ENCODE measurements at places on chromosomes 11 and 22. TPM values are rescaled to one million over a fixed set of nuclear protein-coding genes. Genes with fewer than 3 reads are reported as not detected.

The RAC2 gene
- 1.2 TPM for total RNA-seq

The KDM4E gene
- 0.16 TPM for total RNA-seq

The ELFN2 gene
- total RNA-seq = 5.7 TPM

The BEST1 gene
- total RNA-seq = 21.0 TPM

The ZNF280B gene
- 51.2 TPM for total RNA-seq

The LBHD1 gene
- total RNA-seq = 8.2 TPM

The BRMS1 gene
- total RNA-seq = 55.5 TPM

The FGF4 gene
- total RNA-seq = 0.87 TPM

DNA sequence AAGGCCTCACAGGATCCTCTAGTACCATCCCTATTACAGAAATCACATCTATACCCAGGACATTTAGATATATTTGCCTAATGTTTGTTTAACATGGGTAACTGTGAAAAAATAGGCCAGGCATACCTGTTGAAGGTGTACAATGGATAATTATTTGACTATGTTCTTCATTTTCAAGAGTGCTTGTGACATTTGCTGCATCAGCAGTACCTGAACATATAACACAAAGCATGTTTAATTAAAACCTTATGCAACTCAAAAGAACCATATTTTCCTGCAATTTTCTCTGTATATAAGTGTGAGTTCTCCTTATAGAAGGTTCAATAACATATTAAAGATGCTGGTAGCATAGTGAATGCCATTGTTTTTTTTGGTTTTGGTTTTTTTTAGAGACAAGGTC lies 8.5 kb upstream of the CCDC34 start:
- no peak overlapping the region for H3K4me3 ChIP-seq
- H3K36me3 ChIP-seq = no peaks in the 10 kb centered on the region
- H3K27me3 ChIP-seq = no peaks in the 10 kb centered on the region

- DNase-seq = no peak
- H3K36me3 ChIP-seq = no peaks in the 10 kb centered on the region
- H3K27me3 ChIP-seq = no peaks in the 10 kb centered on the region
- H3K4me3 ChIP-seq = no peak overlapping the region
- H3K27ac ChIP-seq = no peak overlapping the region
Observed at GRCh38 chr11:6414874-6415328, 4.0 kb downstream of the APBB1 start.

- no peaks in the 10 kb centered on the region for H3K4me1 ChIP-seq
- no peak overlapping the region for H3K4me3 ChIP-seq
- DNase-seq = no peak
- H3K27ac ChIP-seq = no peak overlapping the region
- H3K27me3 ChIP-seq = no peaks in the 10 kb centered on the region
Observed at GRCh38 chr22:37105154-37105553, 4.4 kb downstream of the TMPRSS6 start.

DNA sequence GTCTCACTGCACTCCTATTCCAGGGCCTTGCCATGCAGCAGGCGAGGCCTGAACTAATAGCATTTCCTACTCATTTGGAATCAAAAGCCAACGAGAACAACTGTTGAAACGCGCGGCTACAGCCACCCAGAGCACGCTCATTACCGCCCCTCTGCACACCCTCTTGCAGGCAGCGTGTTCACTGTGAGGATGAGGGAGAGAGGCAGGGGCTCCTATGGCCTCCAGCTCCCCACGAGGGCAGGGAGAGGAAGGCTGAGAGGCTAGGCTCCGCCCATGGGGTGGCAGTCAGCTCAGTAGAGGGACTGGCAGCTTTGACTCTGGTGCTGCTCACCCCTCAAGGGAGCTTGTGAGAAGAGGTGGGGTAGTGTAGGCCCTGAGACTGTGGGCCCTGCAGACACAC lies 26.2 kb downstream of the LMO1 start:
- H3K27ac ChIP-seq = no peak overlapping the region
- no peak overlapping the region for H3K4me3 ChIP-seq
- H3K36me3 ChIP-seq = no peaks in the 10 kb centered on the region
- no peaks in the 10 kb centered on the region for H3K27me3 ChIP-seq
- H3K4me1 ChIP-seq = peaks cover 2% of the 10 kb centered on the region

- no peaks in the 10 kb centered on the region for H3K27me3 ChIP-seq
- H3K27ac ChIP-seq = no peak overlapping the region
- H3K4me3 ChIP-seq = no peak overlapping the region
- peak; percentile 70 for DNase-seq
- H3K36me3 ChIP-seq = no peaks in the 10 kb centered on the region
Observed at GRCh38 chr11:19938169-19938856, 222.0 kb downstream of the DBX1 start.

DNA sequence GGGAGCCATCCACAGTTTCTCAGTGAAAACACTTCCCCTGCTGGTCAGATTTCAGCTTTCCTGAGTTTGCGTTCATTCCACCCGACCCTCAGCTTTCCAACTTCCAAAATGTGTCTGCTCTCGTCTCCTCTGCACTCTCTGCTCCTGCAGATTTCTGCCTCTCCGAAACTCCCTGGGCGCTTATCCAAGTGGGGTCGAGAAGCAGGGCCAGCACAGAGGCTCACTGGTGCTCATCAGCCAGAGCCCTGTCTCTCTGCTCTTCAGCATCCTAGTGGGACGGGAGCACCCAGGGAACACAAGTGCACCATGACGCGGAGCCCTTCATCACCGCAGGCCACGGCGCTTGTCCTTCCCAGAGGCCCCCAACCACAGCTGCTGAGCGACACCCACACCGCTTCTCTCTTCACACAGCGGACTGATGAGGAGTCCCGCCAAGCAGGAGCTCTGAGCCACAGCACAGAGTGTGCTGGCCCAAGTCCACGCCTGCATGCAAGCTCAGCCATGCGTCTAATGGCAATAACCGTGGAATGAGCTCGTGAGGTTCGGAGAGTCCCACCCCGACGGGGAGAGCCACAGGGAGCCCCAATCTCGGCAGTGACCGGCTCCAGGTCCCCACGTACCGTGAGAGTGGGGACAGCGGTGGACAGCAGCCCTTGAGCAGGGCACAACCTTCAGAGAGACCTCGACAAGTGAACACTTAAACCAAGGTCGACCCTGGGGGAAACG lies 27.9 kb upstream of the MOB2 start:
- peaks cover 25% of the 10 kb centered on the region for H3K4me1 ChIP-seq
- H3K27ac ChIP-seq = no peak overlapping the region
- no peak overlapping the region for H3K4me3 ChIP-seq
- no peaks in the 10 kb centered on the region for H3K27me3 ChIP-seq
- DNase-seq = peak; percentile 77

GRCh38 chr11:35141071-35141470 lies 2.1 kb downstream of the CD44 start:
- no peaks in the 10 kb centered on the region for H3K36me3 ChIP-seq
- no peaks in the 10 kb centered on the region for H3K27me3 ChIP-seq
- H3K27ac ChIP-seq = no peak overlapping the region
- no peak for DNase-seq
- no peaks in the 10 kb centered on the region for H3K4me1 ChIP-seq

- H3K36me3 ChIP-seq = no peaks in the 10 kb centered on the region
- H3K27me3 ChIP-seq = no peaks in the 10 kb centered on the region
- no peaks in the 10 kb centered on the region for H3K4me1 ChIP-seq
- peak; percentile 13 for DNase-seq
Observed at GRCh38 chr22:49247194-49247924, 580.3 kb downstream of the BRD1 start.

- no peaks in the 10 kb centered on the region for H3K27me3 ChIP-seq
- H3K4me1 ChIP-seq = no peaks in the 10 kb centered on the region
- DNase-seq = no peak
- no peak overlapping the region for H3K4me3 ChIP-seq
Observed at GRCh38 chr11:76639621-76640020, 30.9 kb downstream of the LRRC32 start.

DNA sequence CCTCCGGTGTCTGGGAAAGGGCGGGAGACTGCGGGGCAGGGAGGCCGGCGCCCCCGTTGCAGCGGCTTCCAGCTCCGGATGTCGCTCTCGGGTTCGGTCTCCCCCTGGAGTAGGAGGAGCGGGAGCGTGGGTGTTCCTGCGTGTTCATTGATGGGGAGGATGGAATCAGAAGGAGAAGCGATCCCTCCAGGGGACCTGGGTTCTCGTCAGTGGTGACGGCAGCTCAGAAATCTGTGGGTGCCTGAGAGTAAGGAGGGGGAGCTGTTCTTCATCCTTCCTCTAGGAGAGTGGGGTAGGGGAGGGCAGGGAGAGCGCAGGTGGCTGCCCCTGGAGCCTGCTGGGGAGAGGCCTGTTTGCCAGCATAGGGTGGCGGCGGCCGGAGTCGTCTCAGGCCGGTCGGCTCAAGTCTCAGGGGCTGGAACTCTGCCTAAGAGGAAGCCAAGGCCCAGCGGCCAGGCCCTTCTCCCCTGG lies 1.1 kb downstream of the UBASH3B start:
- peak; percentile 42 for DNase-seq
- peak overlapping the region; percentile 90 for H3K27ac ChIP-seq
- peaks cover 14% of the 10 kb centered on the region for H3K4me1 ChIP-seq
- peak overlapping the region; percentile 62 for H3K4me3 ChIP-seq
- no peaks in the 10 kb centered on the region for H3K36me3 ChIP-seq

All from testis (tissue), 5 donors.